Activated CD4-positive, CD25-positive, alpha-beta regulatory T cell treated with anti-CD3 and anti-CD28 coated beads, Interleukin-2, amount 50 U/mL, for 16 hours (primary cell): ENCODE measurements at places on chromosomes 12 and 14.

- no peak for DNase-seq
Measured at GRCh38 chr12:113835896-113836295, 130.2 kb downstream of the RBM19 start.

DNA sequence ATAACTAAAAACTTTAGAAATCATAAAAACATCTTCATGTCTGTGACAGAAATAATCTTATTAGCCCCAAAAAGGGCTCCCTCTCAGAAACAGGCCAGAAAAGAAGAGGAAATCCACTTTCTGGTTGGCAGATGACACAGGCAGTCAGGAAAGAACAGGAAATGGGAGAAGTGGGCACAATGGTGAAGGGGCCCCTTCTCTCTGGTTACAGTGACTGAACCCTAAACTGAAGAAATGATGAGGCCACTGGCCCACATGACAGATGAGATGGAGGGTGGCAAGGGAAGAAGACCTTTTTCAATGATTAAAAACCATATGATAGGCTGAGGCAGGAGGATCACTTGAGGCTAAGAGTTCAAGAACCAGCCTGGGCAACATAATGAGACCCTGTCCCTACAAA is 21.1 kb downstream of the TCTN1 start:
- DNase-seq = no peak

- no peak for DNase-seq
Measured at GRCh38 chr14:99055019-99055418, 217.0 kb downstream of the BCL11B start.

DNA sequence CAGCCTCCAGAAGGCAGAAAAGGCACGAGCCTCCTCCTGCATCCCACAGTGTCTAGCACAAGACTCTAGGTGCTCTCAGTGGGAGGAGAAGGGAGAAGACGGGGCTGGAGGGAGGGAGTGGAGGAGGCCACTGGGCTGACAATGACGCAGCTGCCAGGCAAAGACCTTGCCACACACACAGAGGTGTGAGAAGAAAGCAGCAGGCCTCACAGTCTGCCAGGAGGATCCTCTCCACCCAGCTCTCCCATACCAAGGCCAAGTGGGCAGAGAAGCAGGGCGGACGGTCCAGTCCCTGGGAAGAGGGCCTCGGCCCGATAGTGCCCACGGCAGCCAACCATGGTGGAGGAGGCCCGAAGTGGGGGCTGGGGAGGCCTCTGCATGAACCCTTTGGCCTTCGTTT is 78.9 kb downstream of the NCOR2 start:
- no peak for DNase-seq

DNA sequence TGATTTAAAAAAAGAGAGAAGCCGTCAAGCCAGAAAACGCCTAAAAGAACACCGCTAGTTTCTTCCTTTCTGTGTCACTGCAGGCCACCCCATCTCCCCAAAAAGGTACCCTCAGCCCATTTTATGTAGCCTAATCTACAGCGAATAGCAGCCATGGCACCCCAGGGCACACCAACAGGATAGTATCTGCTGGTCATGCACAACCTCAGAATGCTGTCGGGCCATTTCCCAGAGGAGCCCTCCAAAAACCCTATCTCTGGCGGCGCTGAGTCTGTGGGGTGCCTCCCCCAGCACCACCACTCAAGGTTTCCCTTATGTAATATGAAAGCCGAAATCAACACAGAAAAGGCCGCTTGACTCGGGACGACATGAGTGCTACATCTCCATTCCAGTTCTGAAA is 98.9 kb downstream of the BCL11B start:
- DNase-seq = no peak

DNA sequence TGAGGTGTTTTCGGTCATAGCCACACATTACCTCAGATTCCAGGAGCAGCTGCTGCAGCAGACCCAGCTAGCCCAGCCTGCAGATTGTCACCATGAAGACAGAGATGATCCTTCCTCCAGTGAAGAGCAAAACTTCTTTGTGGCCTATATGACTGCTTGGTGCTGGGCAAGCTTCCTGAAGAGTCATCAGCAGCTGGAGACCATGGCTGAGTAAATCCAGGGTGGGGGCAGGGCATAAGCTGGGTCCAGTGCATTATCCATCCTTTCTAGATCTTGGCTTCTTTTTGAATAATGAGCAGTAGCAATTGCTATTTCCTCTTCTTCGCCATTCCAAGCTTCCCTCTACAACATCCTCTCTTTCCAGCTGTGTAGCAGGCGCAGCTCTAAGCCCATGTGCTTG is 373.1 kb upstream of the DDHD1 start:
- DNase-seq = no peak

- no peak for DNase-seq
Measured at GRCh38 chr14:72884386-72884785, 9.5 kb downstream of the DPF3 start.

- DNase-seq = no peak
Measured at GRCh38 chr14:23316300-23316699, 5.0 kb upstream of the PABPN1 start.

DNA sequence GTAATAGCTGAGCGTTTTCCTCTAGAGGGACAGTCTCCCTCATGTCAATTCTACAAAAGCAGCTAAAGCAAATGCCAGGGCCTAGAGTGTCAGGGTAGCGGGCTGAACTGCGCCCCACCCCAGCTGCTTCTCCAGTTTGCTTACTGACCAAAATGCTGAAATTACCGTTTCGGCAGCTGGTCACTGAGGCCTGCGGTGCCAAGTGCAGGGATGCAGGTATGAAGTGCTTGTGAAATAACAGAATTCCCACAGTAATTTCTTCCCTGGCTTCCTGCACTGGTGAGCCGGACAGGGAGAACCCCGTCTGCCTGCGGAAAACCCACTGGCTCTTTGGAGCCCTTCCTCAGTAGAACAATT is 19.1 kb downstream of the PSMC1 start:
- no peak for DNase-seq

GRCh38 chr14:46653031-46653755 is 1.6 kb upstream of the RPL10L start:
- DNase-seq = no peak
